Pons (tissue), 1 donor: ENCODE measurements at places on chromosomes 1 and 21.

- no peak for DNase-seq
These were observed 57.4 kb downstream of the B3GALT5 start for GRCh38 chr21:39669976-39670661.

- no peak for DNase-seq
These were observed 150.1 kb downstream of the PLPP3 start for GRCh38 chr1:56429288-56429687.

GRCh38 chr1:209583408-209583807 is at the start of gene CAMK1G:
TSS of gene CAMK1G (plus strand) at chr1:209583714. CDS start at chr1:209594984, 11,270 bp downstream.
- DNase-seq: no peak

- DNase-seq: no peak
These were observed 41.0 kb upstream of the SYNC start for GRCh38 chr1:32743380-32744070.

DNA sequence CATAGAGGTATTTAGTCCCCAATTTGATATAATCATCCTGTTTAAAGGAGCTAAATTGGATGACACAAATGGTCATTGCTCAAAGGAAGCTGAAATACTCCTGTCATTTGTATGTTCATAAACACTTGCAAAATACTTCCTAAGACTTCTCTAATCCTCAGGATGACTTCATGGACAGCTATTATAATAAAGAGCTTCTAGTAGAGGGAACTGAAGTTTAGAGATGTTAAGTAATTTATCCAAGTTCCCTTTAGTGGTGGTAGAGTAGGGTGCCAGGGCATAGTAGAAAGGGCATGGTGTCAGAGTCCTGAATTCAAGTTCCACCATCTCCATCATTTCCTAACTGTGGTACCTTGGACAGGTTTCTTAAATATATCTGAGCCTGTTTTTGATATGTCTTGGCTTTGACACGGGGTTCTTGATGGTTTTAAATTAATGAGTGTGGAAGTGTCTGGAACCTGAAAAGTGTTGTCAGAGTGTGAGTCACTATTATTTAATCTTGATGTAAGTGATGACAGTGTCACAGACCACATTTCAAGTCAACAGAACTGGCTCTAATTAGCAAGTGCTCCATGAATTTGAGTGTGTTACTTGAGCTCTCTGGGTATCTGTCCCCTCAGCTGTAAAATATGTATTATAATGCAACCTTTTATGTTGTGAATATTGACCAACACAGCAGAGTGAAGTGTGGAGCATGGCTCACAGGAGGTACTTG is 12.1 kb upstream of the GBP6 start:
- no peak for DNase-seq

GRCh38 chr1:169240449-169241232 is 127.0 kb downstream of the NME7 start:
- DNase-seq: peak; percentile 20

DNA sequence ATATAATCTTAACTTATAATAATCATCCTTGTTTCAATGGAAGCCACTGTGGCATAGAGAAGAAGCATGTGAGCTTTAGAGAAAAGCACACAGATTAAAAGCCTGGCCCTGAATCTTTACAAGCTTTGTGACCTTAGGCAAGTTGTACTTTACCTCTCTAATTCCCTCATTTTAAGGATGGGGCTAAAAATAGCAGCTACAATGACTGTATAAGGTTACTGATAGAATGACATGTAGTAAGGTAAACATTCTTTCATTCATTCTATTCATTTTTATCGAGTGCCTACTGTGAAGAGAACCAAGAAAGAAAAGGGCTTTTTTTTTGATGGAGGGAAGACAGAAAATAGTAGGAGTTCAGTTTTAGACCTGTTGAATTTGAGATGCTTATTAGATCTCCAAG is 25.6 kb downstream of the CDKN2C start:
- DNase-seq: no peak

- DNase-seq: peak; percentile 95
These were observed 2.5 kb downstream of the RHOC start for GRCh38 chr1:112704391-112704933.
